Umbilical cord (tissue), 2 donors: ENCODE measurements at places on chromosomes 6 and 20. TPM values are rescaled to one million over a fixed set of nuclear protein-coding genes. Genes with fewer than 3 reads are reported as not detected.

POM121L2 gene
- total RNA-seq: not detected

TTPAL gene
- 8.4 TPM for total RNA-seq

WFDC2 gene
- total RNA-seq: 9.9 TPM

PGC gene
- total RNA-seq: 0.96 TPM

SNPH gene
- 1.9 TPM for total RNA-seq

NINL gene
- total RNA-seq: 17.6 TPM

- peak; percentile 41 for DNase-seq
Measured at GRCh38 chr6:34792605-34793500, 970 bp downstream of the BLTP3A start.

DNA sequence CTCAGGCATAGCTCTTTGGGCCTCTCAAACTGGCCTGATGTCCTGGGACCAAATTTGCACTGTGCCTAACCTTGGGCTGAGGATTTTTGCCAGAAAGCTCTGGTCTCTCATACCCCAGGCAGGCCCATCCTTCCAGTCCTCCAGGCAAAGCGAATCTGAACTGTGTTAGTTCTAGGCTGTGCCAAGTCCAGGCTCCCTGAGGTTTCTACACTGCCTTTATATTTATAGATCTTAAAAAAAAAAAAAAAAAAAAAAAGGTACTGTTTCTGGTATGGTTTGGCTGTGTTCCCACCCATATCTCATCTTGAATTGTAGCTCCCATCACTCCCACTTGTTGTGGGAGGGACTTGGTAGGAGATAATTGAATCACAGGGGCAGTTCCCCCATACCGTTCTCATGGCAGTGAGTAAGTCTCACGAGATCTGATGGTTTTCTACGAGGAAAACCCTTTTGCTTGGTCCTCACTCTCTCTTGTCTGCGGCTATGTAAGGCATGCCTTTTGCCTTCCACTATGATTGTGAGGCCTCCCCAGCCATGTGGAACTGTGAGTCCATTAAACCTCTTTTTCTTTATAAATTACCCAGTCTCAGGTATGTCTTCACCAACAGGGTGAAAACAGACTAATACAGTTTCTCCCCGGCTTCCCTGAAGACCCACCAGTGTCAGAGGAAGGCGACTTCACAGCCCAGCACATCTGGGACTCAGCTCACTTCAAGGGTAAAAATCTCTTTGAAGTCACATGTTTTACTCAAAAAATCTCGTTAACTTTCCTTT, 39.0 kb upstream of the TBXT start:
- peak; percentile 16 for DNase-seq

DNA sequence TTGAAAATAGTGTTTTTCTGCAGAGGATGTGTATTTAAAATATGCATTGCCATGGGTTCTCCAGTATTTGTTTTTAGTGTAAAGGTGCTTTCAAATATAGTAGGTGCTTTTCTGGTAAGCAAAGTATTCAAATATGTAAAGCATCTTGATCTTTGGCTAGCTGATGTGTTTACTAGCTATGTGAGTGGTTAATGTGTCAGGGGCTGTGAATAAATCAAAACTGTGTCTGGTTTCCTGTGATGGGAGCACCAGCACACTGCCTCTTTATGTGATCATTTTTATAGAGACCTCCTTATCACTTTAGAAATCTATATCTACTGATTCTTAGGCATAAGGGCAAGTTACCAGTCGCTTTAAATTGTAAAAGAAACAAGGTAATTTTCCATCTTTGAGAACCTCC, 388.9 kb upstream of the MAN1A1 start:
- no peak for DNase-seq

- DNase-seq: no peak
Measured at GRCh38 chr6:165448210-165448609, 138.8 kb upstream of the C6orf118 start.

- DNase-seq: peak; percentile 35
Measured at GRCh38 chr6:73264446-73264845, 1.4 kb upstream of the KHDC1 start.

DNA sequence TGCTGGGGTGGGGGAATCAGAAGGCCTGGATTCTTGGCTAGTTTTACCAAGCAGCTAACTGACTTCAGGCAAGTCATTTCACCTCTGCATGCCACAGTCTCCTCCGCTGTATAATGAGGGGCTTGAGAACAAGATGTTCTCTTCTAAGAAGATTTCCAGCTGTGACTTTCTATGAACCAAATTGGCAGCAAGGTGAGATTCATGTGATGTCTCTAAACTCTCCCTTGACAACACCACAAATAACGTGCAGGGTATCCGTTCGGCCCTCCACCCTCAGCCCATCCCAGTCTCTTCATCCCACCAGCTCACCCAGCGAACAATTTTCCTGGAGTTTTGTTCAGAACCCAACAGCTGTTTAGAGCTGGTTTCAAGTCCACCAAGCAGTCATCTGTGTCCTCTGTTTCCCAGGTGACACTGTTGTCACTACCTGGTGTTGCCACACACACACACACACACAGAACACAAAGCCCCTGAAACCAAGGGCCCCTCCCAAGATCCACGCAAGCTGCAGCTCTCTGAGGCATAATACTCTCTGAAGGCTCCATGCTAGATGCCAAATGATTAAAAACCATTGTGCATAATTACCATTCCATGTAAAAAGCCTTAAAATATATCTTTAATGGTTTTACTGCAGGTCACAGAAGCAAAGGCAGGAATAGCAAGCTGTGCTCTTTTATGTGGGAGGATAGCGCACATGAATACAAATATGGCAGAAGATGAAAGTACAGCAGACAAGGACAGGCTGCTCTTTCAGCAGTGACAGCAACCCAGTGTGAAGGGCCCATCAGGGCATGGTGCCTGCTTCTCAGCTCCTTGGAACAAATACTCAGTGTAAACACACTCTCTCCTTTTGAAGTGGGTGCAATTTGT, 48.2 kb downstream of the ARHGAP18 start:
- DNase-seq: no peak

GRCh38 chr6:1873781-1874180, 264.1 kb downstream of the FOXC1 start:
- no peak for DNase-seq

GRCh38 chr6:160070831-160071230, 50.8 kb upstream of the SLC22A1 start:
- DNase-seq: no peak

GRCh38 chr6:99185525-99185924, 163.9 kb downstream of the FAXC start:
- no peak for DNase-seq

DNA sequence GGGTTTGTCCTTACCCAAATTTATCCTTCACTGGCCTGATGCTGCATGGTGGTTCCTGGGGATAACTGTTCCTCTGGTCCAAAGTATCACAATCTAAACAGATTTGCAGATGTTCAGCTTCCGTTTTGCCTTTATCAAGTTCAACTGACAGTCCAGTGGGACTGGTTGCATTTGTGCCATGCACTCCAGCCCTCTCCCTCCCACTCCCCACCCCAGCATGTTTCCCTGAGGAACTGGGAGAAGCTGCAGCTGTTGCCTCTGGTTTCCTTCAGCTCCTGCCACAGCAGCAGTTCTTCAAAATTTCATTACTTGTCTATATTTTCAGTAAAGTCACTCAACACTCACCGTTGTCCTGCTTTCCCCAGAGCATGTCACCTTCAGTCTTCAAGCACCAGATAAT, 39.5 kb upstream of the KIF16B start:
- no peak for DNase-seq

DNA sequence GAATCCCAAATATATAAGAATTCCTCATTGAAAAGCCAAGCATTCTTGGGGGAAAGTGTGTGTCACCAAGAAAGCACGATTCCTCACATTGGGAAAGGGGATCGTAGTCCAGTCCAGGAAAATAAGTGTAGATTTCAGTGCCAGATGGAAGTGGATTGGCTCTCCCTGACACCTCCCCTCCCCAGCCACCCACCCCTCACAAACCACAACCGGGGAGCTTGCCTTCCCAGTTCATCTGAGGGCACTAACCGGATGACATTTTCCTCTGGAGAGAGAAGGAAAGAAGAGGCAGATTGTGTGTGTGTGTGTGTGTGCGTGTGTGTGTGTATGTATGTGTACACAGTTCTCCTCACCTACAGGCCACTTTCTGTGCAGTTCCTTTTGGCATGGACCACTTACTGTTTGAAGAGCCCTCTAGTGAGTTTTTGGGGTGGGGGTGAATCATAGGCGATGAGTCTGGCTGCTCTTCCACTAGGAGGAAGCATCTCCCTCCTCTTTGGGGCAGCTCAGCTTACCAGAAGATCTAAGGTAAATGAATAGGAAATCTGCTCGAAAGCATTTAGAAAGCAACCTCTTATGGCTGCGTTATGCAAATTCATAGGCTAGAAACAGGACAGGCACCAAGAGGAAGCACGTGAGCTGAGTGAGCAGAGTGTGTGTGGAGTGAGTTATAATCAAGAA, 20.8 kb downstream of the DAAM2 start:
- peak; percentile 30 for DNase-seq

DNA sequence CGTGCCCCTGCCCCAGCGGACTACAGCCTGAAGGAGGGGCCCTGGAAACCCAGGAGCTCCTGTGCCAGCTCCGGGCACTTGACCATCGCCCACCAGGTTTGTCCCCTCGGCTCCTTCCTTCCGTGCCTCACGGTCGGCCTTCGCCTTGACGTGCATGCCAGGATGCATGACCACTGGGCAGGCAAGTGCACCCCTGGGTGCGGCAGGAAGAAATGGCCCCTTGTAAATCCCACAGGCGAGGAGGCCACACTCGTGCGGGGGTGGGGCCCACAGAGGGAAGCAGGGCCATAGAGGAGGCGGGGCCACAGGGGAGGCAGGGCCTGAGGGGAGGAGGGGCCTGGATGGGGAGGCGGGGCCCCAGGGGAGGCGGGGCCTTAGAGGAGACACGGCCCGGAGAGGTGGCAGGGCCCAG, 81.7 kb downstream of the YTHDF1 start:
- DNase-seq: no peak

DNA sequence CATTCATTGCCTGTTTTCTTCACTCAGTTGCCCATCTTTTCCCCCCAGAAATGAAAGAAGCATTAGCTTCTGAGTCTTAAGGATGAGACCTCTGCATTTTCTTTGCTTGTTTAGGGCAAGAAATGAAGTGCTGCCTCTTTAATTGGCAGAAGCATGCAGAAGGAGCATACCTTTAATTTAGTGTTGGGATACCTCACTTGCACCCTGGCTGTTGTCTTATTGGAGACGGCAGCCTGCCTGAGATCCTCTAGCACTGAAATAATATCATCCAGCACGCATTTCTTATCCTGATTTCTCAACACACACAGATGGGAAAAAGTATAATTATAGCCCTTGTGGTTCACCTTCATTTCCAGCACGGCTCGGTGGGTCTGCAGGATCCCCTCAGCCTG, 43.1 kb downstream of the PTCHD4 start:
- no peak for DNase-seq

DNA sequence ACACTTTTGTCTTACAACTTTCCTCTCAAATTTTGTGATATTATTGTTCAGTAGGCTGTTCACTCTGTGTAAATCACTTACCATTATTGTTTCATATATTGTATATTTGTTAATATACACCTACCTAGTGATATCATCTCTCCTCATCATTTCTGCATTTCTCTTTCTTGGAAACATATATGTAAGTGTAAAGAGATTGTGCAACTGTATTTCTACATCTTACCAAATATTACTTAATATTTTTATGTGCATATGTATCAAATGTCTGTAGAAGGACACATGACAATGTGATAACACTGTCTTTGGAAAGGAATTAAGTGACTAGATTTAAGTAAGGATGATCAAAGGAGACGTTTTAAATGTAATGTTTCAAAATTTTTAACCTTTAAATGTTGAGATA, 30.2 kb downstream of the ZNF322 start:
- no peak for DNase-seq

GRCh38 chr6:41655646-41656001, 17.4 kb downstream of the MDFI start:
- DNase-seq: peak; percentile 56

DNA sequence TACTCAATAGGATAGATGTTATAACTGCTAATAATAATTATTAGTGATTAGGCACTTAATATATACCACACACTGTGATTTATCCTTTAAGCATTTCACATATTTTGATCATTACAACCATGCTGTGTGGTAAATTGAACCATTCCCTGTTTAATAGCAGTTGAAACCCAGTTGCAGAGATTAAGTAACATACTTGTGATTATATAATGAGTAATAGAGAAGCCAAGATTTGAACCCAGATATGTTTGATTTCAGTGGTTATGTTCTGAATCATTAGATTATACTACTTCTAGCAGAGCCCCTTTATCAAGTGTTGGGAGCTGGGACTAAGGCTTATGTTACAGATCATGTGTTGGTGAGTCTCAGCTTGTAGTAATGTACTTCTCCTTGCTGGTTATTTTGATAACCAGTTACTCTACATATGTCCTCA, 44.1 kb downstream of the STK4 start:
- no peak for DNase-seq

GRCh38 chr6:63787021-63787420, 151.4 kb downstream of the PHF3 start:
- DNase-seq: no peak

- no peak for DNase-seq
Measured at GRCh38 chr20:63100926-63101699, 94.3 kb upstream of the BHLHE23 start.

DNA sequence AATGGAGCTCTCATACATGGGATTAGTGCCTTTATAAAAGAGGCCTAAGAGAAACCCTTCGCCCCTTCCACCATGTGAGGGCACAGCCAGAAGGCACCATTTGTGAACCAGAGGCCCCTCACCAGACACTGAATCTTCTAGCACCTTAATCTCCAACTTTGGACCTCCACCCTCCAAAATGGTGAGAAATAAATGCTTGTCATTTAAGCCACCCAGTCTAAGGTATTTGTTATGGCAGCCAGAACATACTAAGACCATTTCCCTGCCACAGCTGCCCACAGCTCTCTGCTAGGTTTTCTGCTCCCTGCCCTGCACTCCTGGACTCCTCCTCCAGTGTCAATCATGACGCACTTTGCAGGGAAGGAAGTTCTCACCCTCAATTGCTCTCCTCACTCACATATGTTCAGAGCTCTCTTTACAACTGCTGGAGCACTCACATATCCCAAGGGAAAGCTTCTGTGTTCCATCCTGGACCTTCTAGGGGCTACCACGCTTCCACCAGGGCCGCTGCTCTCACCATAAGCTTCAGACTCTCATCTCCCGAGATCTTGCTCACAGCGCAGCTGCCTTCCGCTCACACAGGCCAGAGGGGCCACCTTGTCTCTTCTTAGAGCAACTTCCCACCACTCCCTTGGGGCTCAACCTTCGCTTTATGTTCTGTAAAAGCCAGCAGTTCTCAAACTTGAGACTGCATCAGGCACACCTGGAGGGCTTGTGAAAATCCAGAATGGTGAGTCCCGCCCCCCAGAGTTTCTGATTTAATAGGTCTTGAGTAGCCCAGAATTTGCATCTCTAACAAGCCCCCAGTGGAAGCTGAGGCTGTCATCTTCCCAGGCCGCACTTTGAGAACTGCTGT, 1.6 kb upstream of the LY86 start:
- DNase-seq: no peak

- DNase-seq: no peak
Measured at GRCh38 chr6:45880676-45881075, 135.0 kb downstream of the CLIC5 start.
